NCI-H510A treated with DMSO at 0.1 percent for 48 hours (cell line): ENCODE measurements at places on chromosomes 11 and 22.
A peak's percentile ranks its signal among the peaks of the same experiment; 100 is the strongest.

GRCh38 chr22:32932176-32932575, 126.0 kb downstream of the SYN3 start:
- DNase-seq = no peak

DNA sequence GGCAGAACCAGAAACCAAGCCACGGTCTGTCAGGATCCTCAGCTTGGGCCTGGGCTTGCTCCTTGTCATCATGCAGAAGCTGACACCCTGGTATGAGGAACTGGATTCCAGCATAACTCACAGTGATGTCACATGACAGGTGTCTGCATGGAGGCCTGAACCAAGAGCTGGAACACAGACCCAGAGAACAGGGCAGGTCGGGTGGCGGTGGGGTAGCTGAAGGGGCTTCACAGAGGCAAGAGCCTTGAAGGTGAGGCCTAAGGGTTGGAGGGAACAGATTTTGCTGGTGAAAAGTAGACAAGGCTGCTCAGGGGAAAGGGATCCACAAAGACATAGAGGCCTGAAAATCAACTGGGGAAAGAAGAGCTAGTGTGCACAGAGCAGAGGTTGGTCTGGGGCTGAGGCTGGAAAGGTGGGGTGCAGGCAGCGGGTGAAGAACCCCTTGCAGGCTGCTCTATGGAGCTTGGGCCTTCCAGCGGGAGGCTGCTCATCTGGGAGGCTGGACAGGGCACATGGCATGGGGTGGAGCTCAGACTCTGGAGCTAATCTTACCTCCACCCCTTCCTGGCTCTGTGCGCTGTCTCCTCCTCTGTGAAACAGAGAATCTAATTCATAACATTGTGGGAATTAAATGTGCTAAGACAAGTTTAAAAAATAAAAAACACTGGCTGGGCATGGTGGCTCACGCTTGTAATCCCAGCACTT, 18.4 kb upstream of the RPS3 start:
- no peak for DNase-seq

DNA sequence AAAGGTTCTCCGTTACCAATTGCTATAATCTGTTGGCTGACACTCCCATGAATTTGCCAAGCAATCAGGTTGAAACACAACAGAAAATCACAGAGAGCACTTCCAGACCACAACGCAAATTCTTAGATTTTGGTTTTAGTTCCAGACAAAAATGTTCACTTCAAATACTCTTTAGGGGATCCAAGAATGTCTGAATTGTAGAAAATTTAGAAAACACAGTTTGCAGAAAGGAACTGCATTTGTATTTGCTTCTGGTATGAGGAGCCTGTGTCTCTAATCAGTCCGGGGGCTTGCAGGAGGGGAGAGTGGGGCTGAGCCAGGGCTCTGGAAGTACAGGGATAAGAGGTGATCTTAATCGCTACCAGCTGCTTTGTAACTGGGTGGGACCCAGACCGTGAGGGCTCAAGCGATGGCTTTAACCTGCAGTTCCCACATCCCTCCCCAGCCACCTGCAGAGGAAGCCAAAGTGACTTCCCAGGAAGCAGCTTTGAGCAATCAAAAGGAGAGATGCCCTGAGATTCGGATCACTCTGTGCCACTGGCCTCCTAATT, 18.7 kb downstream of the SCUBE2 start:
- DNase-seq = no peak

DNA sequence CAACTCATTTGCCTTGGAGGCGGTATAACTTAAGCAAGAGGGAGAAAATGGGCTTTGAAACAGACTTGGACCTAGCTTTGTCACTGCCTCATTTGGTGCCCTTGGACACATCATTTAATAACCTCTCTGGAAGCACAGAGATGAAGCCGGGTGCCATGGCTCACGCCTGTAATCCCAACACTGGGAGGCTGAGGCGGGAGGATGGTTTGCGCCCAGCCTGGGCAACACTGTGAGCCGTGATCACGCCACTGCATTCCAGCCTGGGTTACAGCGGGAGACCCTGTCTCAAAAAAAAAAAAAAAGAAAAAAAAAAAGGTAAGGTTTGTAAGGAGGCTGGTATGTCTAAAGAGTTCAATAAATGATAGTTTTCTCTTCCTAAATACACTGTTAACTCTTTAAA, 806 bp downstream of the COA4 start:
- DNase-seq = peak; percentile 33

GRCh38 chr11:77455740-77456139, 18.2 kb downstream of the PAK1 start:
- no peak for DNase-seq

GRCh38 chr11:105071089-105071732, 26.1 kb upstream of the CARD16 start:
- no peak for DNase-seq

- DNase-seq = no peak
These were observed 3.0 kb downstream of the PNPLA2 start for GRCh38 chr11:821512-822371.

DNA sequence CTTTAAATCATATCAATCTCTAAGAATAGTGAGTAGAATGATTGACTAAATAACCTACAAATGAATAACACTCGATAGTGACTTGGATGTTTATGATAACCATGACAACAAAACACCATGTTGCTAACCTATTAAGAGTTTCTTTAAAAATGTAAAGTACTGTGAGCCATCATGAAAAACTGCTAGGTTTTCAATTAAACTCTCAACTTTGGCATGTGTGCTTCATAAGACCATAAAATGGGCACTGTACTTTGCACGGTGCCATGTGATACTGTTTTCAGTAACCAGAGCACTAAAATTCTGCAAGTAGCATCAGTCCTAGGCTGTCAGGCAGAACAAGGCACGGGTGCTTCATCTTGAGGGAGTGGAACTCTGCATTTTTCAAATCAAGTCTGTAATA, 96.2 kb upstream of the TRIM77 start:
- no peak for DNase-seq
